LoVo (cell line): ENCODE measurements at places on chromosomes 11 and 22.

GRCh38 chr22:42787357-42787736 lies 66.7 kb upstream of the A4GALT start:
- DNase-seq, result no peak

GRCh38 chr22:32603651-32604540 lies 129.3 kb downstream of the FBXO7 start:
- no peak for DNase-seq

- DNase-seq, result peak; percentile 22
Measured at GRCh38 chr11:59216641-59217564, 4.2 kb upstream of the MPEG1 start.

DNA sequence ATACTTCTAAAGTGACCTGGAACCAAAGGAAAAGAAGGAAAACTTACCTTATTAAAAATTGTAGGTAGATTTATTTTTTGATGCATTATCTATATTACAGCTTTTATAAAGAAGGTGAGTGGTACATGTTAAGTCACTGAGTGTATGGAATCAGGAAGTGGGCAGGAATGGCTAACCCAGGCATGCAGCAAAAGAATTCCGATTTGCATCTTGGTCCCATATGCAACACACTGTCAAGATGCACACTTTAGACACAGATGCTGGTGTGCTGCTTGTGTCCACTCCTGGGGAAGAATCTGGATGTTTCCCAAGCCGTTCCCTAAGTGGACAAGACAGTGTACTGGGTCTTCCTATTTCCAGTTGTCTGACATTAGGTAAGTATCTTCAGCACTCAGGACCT lies 99.9 kb upstream of the SORL1-AS1 start:
- DNase-seq, result no peak

GRCh38 chr11:111735262-111736116 lies 30.7 kb downstream of the PPP2R1B start:
- peak; percentile 3 for DNase-seq

GRCh38 chr11:26931248-26931631 lies 62.7 kb upstream of the FIBIN start:
- DNase-seq, result no peak

- DNase-seq, result no peak
Measured at GRCh38 chr11:2954263-2954662, 25.0 kb upstream of the PHLDA2 start.

GRCh38 chr11:8640267-8640906 lies 42.1 kb downstream of the TRIM66 start:
- DNase-seq, result no peak

DNA sequence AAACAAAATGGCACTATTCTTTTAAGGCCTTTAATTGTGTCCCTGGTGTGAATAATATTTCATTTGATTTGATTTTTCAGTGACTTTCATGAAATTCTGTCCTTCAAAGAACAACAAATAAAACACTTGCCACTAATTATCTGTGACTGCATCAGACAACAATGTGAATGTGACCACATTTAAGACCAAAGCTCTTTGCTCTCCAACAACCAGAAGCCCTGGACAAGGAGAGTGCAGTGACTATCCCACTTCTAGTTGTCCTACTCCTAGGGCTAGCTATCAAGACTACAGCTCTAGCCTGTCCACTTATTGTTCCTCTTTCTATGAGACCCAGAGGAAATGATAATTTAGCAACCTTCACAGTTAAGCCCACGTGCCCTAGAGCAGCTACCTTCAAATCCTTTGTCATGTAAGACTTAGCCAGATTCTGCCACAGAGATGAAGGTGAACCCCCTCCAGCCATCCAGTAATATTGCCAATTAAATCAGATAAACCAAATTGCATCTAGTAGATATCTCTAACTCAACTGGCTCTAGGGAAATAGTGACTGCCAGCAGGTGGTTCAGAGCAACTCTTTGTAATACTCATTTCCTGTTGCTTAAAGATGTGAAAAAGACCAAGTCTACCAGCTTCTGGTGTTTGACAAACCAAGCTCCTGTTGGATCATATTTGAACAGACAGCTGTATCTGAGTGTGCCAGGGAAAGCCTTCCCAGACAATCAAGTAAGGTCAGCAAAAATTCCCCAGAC lies 142.6 kb upstream of the BLID start:
- no peak for DNase-seq
